GM12864 (cell line): ENCODE measurements at places on chromosomes 7 and 10.

GRCh38 chr10:18224626-18225445 lies 84.6 kb downstream of the CACNB2 start:
- DNase-seq, result no peak

DNA sequence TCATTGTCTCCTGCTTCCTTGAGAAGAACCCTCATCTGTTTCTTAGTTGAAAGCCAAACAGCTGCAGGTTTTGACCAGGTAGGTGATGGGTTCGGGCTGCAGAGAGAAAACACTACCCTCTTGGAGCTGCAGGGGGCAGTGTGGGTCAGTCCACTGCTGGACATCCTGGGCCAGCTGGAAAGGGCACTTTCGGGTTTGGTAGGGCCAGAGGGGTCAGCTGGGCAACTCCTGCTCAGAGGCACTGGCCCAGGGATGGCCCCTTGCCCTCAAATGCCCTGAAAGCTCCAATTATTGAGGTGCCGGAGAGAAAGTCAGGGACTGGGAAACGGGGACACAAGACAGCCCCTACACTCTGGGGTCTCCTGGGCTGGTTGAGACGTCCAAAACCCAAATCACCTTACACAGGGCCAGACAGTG lies 90.7 kb downstream of the MKI67 start:
- no peak for DNase-seq

DNA sequence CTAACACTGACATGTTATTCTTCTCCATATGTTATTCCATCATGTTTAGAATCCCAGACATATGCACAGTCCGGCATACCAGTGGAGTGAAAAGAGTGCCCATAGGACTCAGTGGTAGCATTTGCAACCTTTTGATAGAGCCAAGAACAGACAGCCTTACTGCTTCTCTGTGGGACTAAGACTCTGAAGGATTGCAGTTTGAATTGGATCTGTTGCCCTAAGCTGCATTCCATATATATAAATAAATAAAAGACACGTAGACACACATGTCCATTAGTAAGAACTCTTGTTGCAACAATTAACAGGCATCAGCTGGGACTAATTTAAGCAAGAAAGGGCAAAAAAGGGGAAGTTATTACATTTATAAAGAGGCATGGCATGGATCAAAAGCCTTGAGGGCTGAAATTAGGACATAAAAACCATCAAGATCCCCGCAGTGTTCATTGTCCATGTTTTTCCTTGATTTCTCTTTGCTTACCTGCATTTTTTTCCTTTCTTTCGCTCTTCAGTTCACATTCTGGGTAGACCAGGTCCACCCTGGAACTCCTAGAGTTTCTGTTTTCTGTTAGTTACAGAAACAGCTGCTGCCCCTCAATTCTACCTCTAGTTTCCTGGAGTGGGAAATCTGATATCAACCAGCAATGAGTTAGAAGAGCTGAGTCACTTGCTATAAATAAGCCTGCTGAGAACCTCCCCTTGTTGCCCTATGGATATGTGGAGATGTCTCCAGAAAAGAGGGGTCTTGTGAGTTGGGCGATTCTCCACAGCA lies 132.4 kb downstream of the SORCS1 start:
- DNase-seq, result no peak

- no peak for DNase-seq
Observed at GRCh38 chr10:62023329-62023728, 121.8 kb downstream of the ARID5B start.

GRCh38 chr10:47165168-47165710 lies 134.8 kb upstream of the GDF10 start:
- no peak for DNase-seq

GRCh38 chr10:18059826-18060559 lies 80.2 kb upstream of the CACNB2 start:
- no peak for DNase-seq

- DNase-seq, result no peak
Observed at GRCh38 chr10:13684252-13684791, 97.6 kb downstream of the PRPF18 start.

DNA sequence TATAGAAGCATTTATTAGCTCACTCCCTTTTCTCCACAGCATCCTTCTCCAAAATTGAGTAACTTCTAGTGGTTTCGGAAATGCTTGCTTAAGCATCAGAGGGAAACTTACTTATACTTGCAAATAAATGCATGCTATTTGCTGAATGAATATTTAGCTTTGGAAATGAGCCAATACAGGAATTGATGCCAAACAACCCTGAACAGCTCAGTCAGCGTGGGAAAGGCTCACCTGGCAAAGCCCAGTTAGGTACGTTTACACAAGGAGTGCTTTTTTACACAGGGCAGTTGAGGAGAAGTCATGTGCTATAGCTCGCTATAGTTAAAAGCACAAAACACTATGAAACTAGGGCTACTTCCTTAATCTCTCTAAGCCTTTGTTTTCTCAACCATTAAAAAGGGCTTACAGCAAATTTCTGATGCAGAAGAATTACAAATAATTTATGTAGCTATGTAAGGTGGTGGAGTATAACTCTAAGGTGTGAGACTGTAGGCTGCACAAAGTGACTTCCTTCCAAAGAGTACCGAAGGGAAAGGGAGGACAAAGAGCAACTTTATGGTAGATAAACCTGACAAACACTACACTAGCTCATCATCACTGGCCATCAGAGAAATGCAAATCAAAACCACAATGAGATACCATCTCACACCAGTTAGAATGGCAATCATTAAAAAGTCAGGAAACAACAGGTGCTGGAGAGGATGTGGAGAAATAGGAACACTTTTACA lies 498.2 kb downstream of the PHTF2 start:
- no peak for DNase-seq

- DNase-seq, result no peak
Observed at GRCh38 chr7:19106241-19107080, 11.0 kb downstream of the TWIST1 start.

GRCh38 chr7:33157311-33157710 lies 27.9 kb downstream of the BBS9 start:
- DNase-seq, result no peak

DNA sequence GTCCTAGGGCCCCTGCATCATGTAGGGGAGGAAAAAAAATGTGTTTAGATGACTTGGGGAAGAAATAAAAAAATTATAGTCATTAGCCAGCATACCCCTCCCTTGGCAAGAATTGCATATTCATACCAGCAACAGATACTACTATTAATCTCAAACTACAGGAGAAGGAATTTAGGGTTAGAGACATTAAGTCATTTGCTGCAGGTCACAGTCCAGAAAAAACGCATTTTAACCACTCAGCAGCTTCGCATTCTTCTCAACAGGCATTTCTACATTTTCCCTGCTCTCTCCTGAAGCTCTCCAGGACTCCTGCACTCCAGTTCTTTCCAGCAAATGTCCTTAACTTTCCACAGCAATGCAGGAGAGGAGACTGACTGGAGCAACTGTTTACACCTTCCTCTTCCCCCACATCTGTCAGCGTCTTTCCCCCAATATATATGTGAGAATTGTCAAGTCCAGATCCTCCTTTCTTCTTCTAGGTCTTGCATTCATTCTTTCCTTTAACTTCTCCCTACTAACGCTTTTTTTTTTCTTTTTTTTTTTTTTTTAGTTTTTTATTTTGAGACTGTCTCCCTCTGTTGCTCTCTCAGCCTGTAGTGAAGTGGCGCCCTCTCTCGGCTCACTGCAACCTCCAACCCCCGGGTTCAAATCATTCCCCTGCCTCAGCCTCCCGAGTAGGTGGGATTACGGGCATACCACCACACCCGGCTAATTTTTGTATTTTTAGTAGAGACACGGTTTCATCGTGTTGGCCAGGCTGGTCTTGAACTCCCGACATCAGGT lies 35.6 kb downstream of the PRPS1L1 start:
- no peak for DNase-seq

GRCh38 chr7:87411186-87411585 lies 64.3 kb downstream of the ABCB4 start:
- no peak for DNase-seq

GRCh38 chr7:90538405-90538804 lies 57.7 kb upstream of the CDK14 start:
- no peak for DNase-seq

DNA sequence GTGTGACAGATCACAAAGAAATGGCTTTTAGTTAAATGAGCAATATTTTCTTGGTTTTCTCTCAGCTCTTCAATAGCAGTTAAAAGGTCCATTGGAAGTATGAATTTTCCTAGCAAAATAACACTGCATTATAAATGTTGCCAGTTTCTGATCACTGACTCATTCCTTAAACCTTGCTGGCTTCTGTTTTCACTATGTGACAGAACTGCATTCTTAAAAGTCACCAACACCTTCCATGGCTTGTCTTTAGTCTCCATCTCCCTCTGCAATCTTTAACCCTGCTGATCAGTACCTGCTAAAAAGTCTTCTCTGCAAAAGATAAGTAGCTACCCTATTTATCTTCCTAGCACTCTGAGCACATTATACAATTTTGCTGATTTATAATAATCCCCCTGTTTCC lies 405.0 kb upstream of the LRRN3 start:
- DNase-seq, result no peak

GRCh38 chr10:34327184-34327583 lies 487.9 kb downstream of the PARD3 start:
- DNase-seq, result no peak

DNA sequence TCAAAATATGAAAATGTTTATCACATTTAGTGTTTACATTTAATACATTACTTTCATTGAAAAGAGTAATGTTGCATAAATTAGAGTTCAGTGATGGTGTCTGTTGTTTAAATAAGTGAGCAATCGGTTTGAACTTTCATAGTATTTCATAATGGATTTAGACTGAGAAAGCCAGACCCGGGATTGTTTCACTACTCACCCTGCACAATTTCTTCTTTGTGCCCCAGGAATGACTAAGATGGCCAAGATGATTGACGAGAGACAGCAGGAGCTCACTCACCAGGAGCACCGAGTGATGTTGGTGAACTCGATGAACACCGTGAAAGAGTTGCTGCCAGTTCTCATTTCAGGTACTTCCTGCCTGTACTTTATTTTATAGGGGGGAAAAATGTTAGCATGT lies 74.6 kb downstream of the VCL start:
- DNase-seq, result no peak

- DNase-seq, result no peak
Observed at GRCh38 chr7:129950933-129951225, 1.9 kb downstream of the UBE2H start.

- no peak for DNase-seq
Observed at GRCh38 chr10:49619613-49620012, 5.8 kb downstream of the CHAT start.

GRCh38 chr10:13685885-13686284 lies 99.1 kb downstream of the PRPF18 start:
- DNase-seq, result no peak

DNA sequence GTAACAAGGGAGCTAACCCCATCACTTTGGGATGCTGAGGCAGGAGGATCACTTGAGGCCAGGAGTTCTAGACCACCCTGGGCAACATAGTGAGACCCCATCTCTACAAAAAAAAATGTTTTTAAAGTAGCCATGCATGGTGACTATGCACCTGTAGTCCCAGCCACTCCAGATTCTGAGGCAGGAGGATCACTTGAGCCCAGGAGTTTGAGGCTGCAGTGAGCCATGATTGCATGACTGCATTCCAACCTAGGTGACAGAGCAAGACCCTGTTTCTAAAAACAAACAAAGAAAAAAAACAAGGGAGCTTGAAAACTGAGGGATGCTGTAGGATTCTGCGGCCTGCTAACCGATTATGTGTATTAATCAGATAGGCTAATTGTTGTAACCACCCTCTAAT lies 4.9 kb downstream of the KIAA1217 start:
- no peak for DNase-seq

GRCh38 chr10:89625041-89625765 lies 19.8 kb downstream of the PANK1 start:
- DNase-seq, result no peak

GRCh38 chr10:13705526-13706174 lies 118.9 kb downstream of the PRPF18 start:
- DNase-seq, result no peak

- DNase-seq, result no peak
Observed at GRCh38 chr7:155681663-155682062, 37.2 kb downstream of the RBM33 start.

GRCh38 chr7:27053153-27053552 lies 42.6 kb downstream of the HOXA1 start:
- no peak for DNase-seq

DNA sequence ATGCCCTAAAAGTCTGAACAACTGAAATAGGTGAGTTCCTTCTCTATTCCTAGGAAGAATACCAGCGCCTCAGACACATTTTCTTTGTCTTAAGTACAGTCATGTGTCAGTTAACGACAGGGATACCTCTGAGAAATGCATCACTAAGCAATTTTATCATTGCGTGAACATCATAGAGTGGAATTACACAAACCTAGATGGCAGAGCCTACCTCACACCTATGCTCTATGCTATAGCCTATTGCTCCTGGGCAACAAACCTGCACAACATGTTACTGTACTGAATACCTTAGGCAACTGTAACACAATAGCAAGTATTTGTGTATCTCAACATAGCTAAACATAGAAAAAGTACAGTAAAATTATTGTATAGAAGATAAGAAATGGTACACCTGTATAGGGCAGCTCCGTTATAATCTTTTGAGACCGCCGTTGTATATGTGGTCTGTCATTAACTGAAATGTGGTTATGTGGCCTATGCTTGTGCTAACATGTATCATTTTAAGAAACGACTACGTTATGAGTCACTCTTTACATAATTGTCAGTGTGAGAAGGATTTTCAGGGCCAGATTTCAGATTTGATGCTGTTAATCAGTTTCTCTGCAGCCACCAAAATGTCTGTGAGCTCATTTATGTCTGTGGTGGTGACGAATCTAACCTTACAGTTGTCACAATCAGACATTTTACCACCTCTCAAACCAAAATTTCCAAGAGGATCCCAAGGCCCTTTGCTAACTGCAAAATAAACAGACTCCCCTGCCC lies 66.1 kb upstream of the STK17A start:
- no peak for DNase-seq

DNA sequence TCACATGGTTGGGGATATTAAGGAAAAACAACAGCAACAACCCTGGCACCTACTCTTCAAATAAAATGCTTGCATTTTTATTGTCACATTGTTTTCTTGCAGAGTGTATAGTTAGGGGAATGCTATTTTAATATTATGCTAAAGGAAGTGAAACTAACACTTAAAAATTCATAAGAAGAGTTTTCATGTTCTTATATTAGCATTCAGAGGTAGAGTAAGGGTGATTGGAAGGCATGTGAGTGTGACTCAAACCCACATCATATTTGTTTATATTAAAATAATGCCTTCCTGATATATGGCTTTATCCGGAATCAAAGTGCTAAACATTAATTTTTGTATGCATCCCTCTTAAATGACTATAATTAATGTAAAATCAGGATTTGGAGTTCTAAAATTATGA lies 59.8 kb upstream of the TES start:
- no peak for DNase-seq

GRCh38 chr10:127889605-127890195 lies 3.0 kb downstream of the CLRN3 start:
- DNase-seq, result no peak

GRCh38 chr10:31318854-31319601 lies at the start of gene ZEB1:
TSS of gene ZEB1 (plus strand) at chr10:31319216. CDS start at chr10:31319235, 19 bp downstream.
- DNase-seq, result peak; percentile 96
